Dermis blood vessel endothelial cell (primary cell): ENCODE measurements at places on chromosomes 11 and 22.

- DNase-seq = no peak
Observed at GRCh38 chr11:114342476-114342875, 46.3 kb downstream of the NNMT start.

DNA sequence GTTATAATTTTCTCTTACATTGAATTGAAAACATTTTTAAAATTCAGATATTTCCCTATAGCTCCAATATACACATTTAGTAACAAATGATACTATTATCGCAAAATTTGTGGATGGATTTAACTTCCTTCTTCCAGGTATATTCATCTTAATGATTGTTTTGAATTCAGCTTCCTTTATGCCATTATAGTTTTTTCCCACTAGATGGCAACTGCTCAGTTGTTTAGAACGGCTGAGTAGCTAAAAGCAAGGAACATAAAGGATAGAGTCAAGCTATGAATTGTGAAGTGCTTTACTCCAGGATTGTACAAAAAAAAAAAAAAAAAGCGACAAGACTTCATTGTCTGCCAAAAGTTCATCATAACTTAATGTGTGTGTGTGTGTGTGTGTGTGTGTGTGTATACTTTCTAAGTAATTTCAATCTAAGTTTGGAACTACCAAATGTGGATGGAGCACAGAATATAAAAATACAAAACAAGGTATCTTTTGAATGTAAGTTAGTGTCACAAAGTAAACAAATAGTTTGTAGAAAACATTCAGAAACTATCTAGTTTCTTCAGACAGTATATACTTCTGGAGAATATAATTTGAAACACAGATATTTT, 846.4 kb downstream of the DLG2 start:
- no peak for DNase-seq

GRCh38 chr22:40520562-40520961, 116.0 kb downstream of the MRTFA start:
- DNase-seq = no peak

DNA sequence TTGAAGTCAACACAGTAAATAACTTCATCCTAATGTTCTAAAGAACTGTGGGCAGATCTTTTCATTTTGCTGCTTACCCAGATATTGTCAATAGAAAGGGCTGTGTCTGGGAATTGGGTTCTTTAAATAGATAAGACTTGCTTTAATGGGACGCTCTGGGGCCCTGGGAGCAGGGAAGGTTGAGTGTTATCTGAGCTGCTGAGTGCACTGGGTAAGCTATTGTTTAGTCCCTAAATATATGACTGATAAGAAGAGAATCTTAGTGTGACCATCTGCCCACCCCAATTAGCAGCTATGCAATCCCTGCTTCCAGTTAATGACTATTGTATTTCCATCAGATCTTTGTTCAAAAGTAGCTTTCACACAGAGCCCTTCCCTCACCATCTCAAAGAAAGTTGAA, 44.4 kb downstream of the ARHGAP42 start:
- DNase-seq = no peak

GRCh38 chr11:1228101-1228821, 5.4 kb downstream of the MUC5B start:
- DNase-seq = no peak

GRCh38 chr11:76206077-76206326, 300 bp downstream of the WNT11 start:
- no peak for DNase-seq

GRCh38 chr11:9037046-9037780, 33.4 kb upstream of the NRIP3 start:
- no peak for DNase-seq

- no peak for DNase-seq
Observed at GRCh38 chr11:121575250-121575962, 122.6 kb upstream of the SORL1-AS1 start.

- no peak for DNase-seq
Observed at GRCh38 chr11:62505440-62506091, 41.0 kb downstream of the AHNAK start.

DNA sequence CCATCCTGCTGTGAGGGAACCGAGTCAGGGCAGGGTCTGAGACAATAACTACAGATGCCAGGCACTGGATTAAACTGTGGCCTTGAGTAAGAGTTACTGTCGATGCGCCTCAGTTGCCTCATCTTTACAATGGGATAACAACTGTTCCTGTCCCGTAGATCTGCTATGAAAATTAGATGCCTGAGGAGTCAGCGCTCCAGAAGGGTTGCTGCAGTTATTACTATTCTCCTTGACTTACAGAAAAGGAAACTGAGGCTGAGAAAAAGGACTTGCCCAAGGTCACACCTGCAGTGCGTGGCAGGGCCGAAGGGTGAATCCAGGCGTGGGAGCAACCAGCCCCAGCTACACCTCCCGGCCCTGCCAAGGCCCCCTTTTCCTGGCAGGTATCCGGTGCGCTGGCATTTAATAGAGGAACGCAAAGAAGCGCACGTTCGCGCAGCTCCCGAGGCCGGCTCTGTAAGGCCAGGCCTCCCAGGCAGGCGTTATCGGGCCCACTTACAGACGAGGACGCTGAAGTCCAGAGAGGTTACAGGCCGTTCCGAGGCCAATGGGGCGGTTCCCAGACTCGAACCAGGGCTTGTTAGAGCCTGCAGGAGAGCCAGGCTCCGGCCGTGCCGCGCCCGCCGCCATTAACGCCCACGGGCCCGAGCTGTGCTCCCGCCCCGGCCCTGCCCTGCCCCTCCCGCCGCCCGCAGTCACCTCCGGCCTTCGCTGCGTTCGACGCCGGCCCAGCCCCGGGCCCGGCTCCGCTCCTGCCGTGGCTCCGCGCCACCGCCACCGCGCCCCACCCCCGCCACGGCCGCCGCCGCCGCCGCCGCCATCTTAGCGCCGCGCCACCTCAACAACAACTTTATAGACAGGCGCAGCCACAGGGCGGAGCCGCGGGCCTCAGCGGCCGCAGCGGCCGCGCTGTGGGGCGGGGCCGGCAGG, at the start of gene C11orf68:
TSS of gene C11orf68 (minus strand) at position 852 of the 930 bp plus-strand sequence. CDS start at position 821, 31 bp downstream.
- peak; percentile 57 for DNase-seq

DNA sequence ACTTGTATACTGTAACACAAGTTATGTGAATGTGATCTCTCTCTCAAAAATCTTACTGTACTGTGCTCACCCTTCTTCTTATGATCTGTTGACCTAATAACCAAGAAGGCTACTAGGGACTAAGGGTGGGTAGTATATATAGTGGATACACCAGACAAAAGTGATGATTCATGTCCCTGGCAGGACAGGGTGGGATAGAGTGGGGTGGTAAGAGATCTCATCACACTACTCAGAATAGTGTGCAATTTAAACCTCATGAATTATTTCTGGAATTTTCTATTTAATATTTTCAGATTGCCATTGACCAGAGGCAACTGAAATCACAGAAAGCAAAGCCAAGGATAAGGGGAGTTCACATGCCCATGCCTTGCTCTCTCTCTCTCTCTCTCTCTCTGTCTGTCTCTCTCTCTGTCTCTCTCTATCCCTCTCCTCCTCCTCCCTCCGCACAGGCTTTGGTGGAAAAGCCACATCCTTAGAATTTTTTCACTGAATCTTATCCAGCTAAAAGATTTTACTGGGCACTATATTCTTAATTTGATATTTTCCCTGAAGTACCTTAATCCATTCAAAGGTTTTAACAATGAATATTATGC, 12.0 kb upstream of the STK33 start:
- no peak for DNase-seq

GRCh38 chr11:123457187-123457770, 27.2 kb downstream of the GRAMD1B start:
- peak; percentile 32 for DNase-seq

DNA sequence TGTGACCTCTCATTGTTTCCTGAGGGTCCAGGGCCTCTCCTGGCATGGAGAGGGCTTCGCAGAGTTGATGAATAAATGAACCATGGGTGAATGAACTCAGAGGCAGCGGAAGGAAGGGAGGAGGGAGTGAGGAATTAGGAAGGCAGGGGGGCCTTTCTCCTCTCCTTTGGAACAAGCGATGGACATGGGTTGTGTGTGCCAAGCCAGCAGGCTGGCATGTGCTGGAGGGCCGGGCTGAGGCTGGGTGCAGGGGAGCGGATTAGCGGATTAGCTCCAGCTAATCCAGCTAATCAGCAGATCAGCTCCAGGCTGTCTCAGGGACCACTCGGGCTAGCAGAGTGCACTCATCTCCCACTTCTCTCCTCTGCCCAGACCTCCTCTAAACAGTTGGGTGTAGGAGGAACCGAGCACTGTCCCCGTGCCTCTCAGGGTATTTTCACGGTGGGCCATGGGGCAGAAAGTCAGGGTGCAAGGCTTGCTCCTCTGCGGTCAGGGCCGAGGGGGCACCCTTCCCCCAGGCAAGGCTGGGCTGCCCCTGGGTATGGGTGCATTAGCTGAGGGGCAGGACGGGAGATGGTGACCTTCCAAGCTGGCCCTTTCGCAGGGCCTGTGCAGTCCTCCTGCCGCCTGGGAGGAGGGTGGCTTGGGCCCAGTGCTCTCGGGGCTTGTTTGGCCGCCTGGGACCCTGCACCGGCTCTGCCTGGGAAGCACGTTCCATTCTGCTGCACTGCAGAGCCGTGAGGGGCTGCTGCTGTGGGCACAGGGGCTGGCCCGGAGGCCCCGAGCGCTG, 120.3 kb upstream of the B3GAT1 start:
- DNase-seq = no peak

GRCh38 chr11:35617687-35618496, at the start of gene FJX1:
FJX1 (plus strand) TSS chr11:35618460; CDS start chr11:35618637, 177 bp downstream.
- peak; percentile 90 for DNase-seq

GRCh38 chr11:46242952-46243795, 34.3 kb upstream of the CREB3L1 start:
- peak; percentile 88 for DNase-seq

DNA sequence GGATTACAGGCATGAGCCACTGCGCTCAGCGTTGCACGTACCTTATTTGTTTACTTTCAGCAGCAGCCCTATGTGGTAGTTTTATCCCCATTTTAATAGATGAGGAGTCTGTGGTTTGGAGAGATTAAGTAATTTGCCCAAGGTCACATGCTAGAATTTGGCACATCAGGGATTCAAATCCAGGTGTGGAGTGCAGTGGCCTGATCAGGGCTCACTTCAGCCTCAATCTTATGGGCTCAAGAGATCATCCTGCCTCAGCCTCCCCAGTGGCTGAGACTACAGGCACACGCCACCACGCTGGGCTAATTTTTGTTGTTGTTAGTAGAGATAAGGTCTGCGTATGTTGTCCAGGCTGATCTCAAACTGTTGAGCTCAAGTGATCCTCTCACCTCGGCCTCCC, 18.5 kb upstream of the SPTBN2 start:
- peak; percentile 9 for DNase-seq

DNA sequence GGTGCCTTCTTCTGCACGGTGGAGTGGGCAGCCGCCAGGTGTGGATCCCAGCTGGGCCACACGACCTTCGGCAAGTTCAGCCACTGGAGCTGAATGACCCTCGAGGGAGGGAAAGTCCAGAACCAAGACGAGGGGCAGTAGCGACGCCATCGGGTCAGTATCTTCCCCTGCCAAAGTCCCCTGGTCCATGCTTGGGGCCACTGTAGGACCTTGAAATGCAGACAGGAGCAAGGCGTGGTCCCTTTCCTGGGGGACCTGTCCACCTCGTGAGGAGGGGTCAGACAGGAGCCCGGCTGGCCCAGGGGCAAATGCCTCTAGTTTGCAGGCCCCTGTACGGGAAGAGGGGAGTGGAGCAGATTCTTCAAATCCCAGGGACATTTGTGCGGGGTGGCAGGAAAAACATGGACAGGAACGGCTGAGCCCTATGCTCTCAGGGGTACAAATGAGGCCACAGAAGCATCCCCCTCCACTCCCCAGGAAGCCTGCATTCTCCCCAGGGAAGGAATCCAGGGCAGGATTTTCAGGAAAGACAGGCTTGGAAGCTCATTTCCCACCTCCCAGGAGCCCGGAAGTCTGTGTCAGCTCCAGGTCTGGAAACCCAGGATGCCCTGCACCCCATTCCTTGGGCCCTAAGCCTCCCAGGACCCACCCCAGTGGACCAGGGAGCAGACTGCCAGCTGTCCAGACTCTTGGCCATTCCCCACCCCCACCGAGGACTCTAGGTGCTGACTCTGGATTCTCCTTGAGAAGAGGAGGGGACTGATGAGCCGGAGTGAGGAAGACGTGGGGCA, 6.6 kb downstream of the SHANK2 start:
- no peak for DNase-seq

DNA sequence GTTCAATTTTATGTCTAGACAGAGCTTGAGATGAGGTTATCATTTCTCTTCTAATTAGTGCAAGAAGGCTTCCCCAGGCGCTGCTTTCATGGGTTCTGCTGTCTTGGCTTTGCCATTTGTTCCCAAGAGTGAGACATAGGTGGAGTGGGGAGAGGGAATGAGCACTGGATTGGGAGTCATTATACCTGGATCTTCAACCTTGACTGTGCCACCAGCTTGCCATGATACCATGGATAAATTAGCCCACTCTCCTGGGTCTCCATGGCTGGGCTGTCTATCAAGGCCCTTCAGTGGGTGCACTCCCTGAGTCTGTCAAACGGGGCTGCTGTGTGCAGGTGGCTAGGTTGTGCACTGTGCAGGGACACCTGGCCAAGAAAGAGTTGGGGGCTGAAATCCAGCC, 15.6 kb upstream of the NECTIN1 start:
- DNase-seq = no peak

- no peak for DNase-seq
Observed at GRCh38 chr11:75508051-75508561, 17.6 kb downstream of the GDPD5 start.

DNA sequence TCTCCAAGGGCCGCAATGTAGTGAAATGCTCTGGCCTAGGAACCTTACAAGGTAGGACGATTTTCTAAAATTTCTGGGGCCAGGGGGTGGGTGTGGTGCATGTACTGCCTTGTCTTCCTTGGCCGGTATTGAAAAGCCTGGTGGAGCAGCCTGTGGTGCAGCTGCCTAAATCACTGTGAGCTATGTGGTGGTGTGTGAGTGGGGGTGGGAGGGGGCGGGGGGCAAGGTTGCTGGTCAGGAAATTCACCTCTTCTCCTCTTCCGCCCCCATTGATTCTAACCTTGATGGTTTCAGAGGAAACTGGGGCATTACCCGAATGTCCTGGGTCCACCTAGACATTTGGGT, 137.2 kb downstream of the DBX1 start:
- no peak for DNase-seq

GRCh38 chr11:115409691-115410220, 94.5 kb downstream of the CADM1 start:
- peak; percentile 9 for DNase-seq

DNA sequence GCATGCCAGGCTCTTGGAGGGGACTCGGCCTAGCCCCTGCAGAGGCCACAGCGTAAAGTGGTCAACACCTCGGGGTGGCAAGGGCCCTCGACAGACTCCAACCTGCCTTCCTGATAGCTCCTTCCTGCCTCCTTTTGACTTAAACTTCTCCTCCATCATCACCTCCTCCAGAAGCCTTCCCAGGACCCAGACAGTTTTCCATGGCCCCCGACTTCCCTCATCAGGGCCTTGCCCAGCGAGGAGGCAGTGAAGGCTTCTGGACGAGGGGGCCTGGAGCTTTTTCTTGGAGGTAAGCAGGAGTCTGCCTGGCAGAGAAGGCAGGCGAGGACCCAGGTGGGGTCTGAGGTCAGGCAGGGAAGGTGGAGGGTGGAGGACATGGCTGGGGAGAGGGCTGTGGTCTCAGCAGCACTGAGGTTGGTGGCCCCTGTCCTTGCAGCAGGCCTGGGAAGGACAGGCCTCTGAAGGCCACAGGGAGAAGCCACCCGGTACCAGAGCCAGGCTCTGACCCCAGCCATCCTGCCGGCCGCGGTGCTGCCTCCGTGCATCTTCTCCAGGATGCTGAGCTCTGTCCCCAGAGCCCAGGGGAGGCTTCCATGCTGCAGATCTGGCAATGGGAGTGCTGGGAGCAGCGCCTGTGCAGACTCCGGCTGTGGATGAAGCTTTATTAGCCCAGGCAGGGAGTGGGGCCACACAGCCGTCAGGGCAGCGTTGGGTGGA, 81.4 kb downstream of the WNT7B start:
- DNase-seq = no peak
